ENCODE measurements at places on chromosomes 7 and 10.
A peak's percentile ranks its signal among the peaks of the same experiment; 100 is the strongest.

GRCh38 chr7:77893813-77894212, 95.2 kb downstream of the PHTF2 start:
- peak; percentile 24 for DNase-seq

DNA sequence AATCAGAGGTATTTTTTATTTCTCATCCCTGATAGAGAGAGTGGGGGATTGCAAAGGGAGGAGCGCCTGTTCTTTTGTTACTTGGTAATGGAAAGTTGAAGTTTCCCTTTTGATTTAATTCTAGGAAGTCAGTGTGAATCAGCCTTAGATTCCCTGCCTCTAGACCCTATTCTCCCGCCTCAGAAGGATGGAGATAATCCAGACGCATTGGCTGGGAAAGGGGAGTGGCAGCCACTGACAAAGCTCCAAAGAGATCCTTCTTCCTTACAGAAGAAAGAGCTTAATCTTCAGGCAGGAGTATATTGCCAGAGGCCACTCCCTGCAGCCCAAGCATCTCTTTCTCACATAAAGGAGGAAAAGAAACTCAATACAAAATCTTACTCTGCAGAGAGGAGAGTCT, 122.3 kb upstream of the GALNT17 start:
- no peak for DNase-seq

DNA sequence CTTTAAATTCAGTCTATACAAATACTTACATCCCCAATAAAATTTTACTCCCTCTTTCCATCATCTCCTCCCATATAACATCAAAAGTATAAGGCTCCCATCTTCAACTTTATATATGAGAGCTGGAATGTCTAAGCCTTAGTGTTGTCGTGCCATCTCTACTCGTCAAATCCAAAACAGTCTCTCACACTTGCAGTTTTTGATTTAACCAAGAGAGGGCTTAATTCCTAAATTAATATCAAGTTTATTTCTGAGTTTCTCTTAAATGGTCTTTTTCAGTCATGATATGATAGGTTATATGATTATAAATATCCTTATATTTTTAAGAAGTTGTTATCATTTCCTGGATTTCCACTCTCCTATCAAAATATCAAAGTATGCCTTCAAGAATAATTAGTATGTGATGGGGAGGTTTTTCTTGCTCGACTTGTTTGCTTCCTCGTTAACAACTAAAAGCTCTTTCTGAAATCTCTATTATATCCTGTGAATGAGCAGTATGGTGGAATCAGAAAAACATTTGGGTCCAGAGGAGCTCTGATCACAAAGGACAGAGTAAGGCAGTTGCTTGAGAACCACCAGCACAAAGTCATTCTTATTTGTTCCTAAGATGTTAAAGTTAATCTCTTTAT, 12.5 kb upstream of the LIPK start:
- peak; percentile 4 for DNase-seq

DNA sequence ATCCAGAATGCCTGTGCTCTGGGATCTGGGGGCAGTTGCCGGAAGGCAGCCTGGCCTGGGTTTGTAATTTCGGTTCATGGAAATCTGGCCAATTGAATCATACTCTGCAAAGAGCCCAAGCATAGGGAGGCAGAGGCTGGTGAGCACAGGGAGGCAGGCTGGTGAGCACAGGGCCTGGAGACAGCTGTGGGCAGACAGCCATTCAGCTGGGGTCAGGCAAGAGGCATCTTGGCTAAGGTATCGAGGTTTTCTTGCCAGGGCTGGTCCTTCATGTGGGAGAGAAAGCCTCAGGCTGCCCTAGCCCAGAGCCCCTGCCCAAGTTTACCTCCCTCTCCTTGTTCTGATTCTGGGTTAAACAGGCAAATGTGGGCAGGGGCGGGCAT, 63.7 kb upstream of the BAIAP2L1 start:
- no peak for DNase-seq

GRCh38 chr7:143987513-143987912, 12.6 kb upstream of the OR6B1 start:
- DNase-seq: no peak

All from eye (tissue), 1 donor.